ENCODE measurements at places on chromosomes 2 and 18. TPM values are rescaled to one million over a fixed set of nuclear protein-coding genes. Genes with fewer than 3 reads are reported as not detected.

DNA sequence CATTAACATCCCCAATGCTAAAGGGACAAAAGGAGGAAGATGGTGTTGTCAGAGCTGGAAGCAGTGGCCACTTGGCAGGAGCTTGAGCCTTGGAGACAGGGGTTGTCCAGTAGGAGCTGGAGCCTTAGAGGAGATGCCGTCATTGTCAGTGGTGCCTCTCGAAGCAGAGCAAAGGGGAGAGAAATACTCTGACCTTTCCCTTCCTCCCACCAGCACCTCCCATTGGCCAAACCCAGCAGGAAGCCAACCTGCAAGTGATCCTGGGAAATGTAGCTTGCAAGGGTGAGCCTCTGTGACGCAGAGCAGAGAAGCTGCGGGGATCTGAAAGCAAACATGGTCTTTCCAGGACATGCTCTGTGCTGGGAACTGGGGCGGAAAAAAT is 33.7 kb upstream of the MRPL19 start:
- DNase-seq, result no peak

- DNase-seq, result no peak
Measured at GRCh38 chr2:37842732-37843440, 82.2 kb upstream of the RMDN2 start.

- no peak for DNase-seq
Measured at GRCh38 chr2:235026649-235027557, 75.1 kb downstream of the SH3BP4 start.

ERCC3 gene
- 13.8 TPM for polyA plus RNA-seq

COLEC11 gene
- not detected for polyA plus RNA-seq

EFEMP1 gene
- polyA plus RNA-seq, result 50.1 TPM

UGT1A3 gene
- polyA plus RNA-seq, result 6.8 TPM

INPP5D gene
- polyA plus RNA-seq, result 4.7 TPM

Data from small intestine (tissue), 16 donors.